ENCODE measurements at places on chromosomes 6 and 20.

DNA sequence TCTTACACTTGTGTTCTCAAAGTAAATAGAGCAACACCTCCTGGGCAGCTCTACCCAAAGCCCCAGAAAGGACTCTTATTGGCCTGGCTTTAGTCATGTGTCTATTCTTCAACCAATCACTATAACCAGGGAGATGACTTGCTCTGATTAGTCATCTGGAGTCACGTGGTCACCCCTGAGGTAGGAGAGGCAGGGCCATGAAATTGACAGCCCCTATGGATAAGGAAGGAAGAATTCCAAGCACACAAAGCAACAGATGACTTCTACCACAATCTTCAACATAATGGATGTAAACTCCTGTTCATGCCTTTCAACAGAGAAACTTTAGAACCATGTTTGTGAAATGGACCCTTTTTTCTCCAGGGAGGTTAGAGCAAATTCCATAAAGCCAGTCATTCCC, 24.6 kb upstream of the EYA2 start:
- no peak for DNase-seq

GRCh38 chr6:140579918-140580317, 1205.5 kb upstream of the CITED2 start:
- DNase-seq, result no peak

GRCh38 chr6:106513808-106514582, 115.3 kb downstream of the RTN4IP1 start:
- no peak for DNase-seq

DNA sequence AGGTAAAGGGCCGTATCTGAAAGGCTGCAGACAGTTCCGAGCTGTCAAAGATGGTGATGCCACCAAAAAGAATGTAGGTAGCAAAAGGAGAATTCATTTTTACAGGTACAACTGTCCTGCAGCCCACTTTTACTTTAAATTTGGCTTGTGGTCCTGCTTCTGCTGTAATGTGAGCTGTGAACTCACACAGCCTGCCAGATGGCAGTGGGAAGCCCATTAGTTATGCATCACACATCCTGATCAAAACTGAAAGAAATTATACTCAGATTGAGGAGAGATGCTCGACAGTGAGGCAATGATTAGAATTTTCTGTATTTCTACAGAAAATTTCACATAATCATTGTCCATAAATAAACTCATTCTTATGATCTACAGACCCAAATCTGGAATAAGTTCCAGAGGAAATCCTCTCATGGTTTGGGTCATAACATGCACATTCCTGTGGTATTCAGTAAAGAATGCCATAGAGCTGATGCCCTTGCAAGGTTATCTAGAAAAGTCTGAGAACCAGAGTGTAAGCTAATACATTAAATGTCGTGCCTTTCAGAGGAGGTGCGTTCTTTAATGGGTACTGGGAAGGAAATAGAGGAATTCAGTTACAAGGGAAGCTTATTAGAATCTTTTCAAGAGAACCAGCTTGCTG, 23.9 kb upstream of the E2F3 start:
- no peak for DNase-seq

DNA sequence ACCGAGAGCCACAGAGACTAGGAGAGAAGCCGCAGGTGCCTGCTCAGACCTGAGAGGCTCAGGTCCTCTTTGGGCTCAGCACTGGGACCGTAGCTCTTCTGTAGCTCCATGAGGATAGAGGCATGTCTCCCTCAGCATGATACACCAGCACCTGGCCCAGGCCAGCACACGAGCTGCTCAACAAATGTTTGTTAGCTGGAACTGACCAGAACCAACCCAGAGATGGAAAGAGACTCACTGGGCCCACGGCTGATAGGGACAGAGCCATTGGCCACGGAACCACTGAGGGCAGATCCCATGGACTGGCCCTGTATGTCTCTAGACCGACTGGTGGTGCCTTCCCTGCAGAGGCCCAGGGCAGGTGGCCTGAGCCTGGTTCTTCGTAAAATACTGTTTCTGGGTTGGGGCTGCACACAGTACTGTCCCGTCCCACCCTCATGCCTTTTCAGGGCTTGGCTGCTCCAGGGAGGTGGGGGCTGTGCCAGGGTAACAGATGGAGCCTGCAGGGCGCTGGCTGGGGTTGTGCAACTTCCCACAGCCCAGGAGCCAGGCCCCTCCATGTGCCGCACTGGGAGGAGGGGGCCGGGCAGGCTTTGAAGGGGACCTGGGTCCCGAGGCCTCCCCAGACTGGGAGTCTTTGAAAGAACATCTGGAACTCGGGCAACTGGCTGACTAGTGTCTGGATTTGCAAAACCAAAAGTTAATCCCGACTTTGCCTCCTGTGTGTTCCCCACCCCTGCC, 5.2 kb downstream of the C20orf204 start:
- DNase-seq, result no peak

DNA sequence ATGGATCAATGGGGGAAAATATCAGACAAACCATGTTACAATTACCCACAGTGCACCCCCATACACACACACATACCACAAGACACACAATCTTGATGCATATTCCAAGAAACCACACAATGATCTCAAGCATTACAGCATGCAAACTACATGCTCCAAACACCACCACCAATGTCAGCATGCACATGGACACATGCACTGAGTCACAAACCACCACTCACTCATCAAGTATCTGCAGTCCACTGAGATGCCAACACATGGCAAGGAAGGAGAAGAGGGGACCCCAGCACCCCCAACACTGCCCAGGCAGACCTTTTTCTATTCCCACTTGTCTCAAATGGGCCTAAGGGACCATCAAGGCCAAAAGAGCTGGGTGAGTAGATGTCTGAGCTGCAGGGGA, 91.6 kb downstream of the PREX1 start:
- DNase-seq, result no peak

DNA sequence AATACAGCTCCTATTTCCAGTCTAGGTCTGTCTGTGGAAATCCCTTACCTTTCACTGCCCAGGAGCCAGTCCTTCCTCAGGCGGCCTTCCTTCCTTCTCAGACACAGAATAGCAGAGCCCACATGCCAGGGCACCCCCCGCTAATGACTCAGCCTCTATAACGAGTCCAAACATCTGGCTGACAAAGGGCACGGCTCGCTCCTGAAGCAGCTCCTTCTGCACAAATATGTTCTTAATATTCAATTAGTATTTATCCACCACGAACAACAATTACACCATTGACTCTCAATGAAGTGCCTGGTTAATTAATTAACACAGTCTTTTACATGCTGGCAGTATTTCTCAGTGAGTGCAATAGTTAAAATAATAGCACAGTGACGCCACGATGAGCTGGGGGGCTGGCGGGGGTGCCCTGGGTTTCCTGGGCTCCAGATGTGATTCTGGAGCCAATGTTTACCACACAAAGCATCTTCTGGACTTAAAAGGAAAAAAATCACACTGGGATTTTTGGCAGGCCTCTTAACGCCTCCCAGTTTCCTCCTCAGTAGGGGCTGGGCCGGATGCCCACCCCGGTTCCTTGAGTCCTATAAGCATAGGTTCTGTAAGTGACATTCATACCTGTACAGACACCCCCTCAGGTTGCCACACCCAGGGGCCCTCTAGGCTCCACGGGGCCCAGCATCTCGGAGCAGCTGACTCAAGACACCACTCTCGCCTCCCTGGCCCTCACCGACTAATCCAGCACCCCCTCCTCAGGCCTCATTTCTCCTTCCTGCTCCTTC, 158.6 kb upstream of the MLN start:
- no peak for DNase-seq

- DNase-seq, result no peak
Measured at GRCh38 chr20:36259177-36260061, 23.1 kb downstream of the AAR2 start.

- no peak for DNase-seq
Measured at GRCh38 chr6:140784573-140784972, 1348.2 kb upstream of the GJE1 start.

DNA sequence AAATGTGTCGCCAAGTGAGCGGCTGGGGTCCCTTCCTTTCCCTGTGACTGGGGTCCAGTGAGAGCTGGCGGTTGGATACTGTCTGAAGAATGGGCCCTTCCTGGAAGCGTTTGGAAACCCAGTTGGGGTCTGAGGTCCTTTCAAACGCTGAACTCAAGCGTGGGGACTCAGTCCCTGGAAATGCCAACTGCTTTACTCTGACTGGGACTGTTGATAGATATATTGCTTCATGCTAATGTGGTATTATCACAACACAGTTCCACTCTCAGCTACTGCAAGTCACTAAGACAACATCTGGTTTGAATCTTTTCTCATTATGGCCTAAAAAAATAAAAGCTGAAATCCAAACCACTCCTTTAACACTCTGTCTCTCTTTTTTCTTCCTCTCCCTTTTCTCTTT, 23.7 kb upstream of the PSMF1 start:
- no peak for DNase-seq

DNA sequence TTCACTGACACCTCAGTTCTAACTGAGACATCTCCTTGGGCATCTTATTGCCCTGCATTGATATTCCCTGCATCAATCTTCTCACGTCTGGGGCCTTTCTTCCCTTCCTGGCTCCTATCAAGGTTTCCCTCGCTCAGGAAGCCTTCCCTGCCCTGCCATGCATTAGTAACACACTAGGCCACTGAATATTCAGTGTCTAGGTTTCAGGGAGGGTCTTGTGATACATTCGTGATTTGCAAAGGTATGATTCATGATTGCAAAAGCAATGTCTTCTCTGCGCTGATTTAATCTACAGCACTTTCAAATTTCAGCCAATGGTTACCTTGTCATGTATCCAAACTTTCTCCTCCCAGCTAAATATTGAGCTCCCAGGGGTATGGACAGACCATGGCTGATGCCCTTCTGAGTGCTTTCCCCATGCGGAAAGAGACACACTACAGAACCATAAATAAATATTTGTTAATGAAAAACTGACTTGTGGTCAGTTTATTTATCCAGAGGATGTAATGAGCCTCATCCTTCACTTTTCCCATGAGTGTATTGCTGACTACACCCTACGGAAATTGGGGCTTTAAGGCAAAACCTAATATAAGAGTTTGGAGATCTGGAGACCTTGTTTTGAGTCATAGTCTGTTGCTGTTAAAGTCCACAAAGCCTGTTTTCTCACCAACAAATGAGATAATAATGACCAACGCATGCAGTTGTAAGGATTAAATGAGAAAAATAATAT, 21.6 kb upstream of the PCSK2 start:
- DNase-seq, result no peak

DNA sequence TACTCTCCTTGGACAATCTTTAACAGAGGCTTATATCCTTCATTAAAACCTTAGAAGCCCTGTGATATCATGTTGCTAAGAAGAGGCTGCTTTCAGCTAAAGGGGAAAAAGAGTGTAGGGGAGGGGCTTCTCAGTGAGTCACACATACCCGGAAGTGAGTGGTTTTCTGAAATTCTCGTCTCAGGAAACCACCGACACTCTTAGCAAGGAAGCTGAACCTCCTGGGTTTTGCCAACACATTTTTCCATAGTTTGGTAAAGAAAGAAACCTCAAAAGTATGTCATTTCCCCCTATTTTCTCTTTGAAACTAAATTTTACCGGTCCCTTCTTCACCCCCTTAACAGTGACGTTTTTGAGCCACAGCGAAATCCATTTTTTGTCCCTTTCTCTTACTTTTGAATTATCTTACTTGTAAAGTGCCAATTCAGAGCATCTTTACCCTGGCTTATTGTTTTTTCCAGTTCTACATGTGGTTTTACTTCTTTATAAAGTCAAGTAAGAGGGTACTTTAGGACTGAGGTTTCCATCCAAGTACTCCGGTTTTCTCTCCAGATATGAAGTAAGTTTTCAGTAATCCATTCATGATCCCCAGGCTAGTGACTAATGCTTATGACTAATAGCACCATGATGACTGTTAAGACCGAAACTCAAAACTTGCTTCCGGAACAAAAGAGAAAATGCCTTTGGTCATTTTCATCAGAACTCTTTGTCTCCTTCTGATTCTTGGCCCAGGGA, 219.3 kb downstream of the ARHGAP18 start:
- DNase-seq, result no peak

DNA sequence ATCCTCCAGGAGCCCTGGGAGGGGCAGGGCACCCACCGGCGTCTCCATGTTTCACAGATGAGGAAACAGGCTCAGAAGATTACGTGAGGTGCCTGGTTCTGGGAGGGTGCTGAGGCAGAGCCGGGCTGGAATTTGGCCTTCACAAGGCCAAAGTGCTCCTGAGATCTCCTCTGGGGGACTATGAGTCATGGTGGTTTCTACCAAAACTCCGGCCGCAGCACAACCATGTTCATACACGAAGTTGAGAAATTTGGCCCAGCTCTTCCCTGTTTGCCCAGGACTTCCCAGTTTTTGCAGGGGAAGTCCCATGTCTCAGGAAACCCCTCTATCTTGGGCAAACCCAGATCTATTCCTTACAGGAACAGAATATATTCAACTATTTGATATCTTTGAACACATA, 172.9 kb upstream of the CDYL start:
- DNase-seq, result no peak

GRCh38 chr6:11264100-11264499, 31.6 kb upstream of the NEDD9 start:
- no peak for DNase-seq

GRCh38 chr6:168583126-168583525, 142.1 kb downstream of the SMOC2 start:
- DNase-seq, result no peak

DNA sequence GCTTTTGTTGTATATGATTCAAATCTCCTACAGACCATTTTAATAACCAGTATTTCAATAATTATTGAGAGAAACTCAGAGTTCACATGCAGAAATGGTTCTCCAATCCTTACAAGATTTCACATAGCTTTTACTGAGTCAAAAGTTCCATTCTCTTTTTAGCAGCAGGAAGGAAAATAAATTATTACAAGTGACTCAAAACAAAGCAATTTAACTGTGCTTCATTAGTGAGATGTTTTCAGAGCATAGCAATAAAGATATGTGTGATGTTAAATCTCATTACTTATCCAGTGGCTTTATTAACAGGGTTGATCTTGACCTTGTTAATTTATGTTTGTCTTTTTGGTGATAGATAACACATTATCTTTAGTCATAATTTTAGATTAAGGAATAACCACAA, 22.0 kb downstream of the KIF13A start:
- no peak for DNase-seq

DNA sequence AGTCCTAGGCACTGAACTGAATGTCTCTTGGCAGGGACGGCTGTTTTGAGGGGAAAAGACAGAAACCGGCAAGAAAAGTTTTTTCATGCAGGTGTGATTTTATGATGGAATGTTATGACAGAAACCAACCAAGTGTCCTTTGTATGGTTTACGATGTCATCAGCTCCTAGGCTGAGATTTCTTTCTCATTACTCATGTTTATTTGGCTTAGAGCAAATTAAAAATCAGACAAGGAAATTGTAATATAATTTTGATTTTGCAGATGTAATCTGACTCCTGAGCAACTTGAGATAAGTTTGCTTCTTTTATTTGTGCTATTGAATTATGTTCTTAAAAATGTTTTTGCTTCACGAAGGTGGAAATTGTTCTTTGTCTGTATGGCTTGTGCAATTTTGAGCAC, 58.8 kb upstream of the MAP3K7 start:
- no peak for DNase-seq

- DNase-seq, result no peak
Measured at GRCh38 chr6:73537677-73538076, 16.8 kb upstream of the EEF1A1 start.

DNA sequence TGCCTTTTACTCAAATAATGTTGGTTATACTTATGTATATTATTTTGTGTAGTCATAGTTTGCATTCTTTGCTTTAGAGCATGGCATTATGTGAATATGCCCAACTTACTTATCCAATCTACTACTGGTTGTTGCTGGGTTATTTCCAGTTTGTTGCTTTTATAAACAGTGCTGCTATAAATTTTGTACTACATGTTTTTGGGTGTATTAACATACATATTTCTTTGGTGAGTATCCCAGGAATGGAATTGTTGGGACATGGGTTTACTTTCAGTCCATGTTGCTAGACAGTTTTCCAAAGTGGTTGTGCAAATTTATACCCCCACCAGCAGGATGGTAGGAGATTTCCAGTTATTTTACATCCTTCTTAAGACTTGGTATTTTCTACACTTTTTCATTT, 157.1 kb upstream of the THEMIS start:
- DNase-seq, result no peak

Data from NCI-H774 (cell line).